ENCODE measurements at places on chromosomes 1 and 21.

DNA sequence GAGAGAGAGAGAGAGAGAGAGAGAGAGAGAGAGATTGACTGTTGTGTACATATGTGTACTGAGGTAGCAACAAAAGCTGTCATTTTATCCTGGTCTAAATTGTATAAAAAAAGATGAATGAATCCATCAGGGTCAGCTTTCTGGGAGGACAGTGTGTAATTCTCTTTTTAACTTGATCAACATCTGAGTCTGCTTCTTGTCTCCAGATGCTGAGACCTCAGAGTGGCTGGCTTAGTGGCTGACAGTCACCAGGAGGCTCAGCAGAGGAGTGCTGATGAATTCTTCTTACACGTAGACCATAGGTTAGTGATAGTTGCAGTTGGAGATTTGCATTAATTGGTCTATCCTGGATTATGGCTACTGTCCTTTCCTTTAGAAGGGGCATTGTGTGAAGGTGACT lies 28.5 kb upstream of the PLXNA2 start:
- DNase-seq: no peak

DNA sequence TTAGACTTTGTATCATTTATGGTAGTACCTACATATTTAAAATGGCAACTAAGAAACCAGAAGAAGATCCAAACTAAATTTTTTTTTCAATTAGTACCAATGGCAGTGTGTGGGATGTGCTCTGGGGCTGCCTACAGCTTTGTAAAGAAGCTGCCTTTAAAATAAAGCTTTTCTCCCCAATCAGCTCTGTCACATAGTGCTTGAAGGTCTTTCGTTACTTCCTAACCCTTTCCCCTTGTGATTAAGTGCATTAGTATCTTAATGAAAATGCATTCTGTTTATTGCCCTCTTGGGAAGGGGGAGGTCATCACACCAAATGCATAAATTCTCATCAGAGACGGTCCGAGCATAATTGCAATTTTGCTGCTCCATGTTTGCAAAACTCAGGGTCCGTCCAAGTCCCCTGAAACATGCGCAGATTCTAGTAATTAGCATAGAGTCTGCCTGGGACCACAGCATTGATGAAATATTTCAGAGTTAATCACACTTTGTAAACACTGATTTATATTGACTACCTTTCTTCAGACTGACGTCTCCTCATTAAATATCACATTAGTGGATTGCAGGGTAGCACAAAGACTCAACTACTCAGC lies 71.3 kb downstream of the ESRRG start:
- DNase-seq: no peak

GRCh38 chr1:23392125-23392855 lies 22.7 kb upstream of the ZNF436 start:
- no peak for DNase-seq

- no peak for DNase-seq
Measured at GRCh38 chr1:202836623-202837403, 26.1 kb downstream of the PCAT6 start.
